ENCODE measurements at places on chromosomes 4 and X.

DNA sequence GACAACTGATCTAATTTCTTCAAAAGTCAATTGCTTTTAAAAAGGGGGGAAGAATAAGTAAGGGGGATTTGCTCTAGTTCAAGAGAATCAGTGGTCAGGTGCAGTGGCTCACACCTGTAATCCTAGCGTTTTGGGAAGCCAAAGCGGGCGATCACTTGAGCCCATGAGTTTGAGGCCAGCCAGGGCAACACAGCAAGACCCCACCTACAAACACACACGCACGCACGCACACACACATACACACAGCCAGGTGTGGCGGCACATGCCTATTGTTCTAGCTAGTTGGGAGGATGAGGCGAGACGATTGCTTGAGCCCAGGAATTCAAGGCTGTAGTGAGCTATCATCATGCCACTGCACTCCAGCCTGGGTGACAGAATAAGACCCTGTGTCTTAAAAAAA lies 9.6 kb downstream of the GRSF1 start:
- DNase-seq = no peak

- no peak for DNase-seq
Observed at GRCh38 chrX:16665089-16665488, 15.1 kb downstream of the S100G start.

DNA sequence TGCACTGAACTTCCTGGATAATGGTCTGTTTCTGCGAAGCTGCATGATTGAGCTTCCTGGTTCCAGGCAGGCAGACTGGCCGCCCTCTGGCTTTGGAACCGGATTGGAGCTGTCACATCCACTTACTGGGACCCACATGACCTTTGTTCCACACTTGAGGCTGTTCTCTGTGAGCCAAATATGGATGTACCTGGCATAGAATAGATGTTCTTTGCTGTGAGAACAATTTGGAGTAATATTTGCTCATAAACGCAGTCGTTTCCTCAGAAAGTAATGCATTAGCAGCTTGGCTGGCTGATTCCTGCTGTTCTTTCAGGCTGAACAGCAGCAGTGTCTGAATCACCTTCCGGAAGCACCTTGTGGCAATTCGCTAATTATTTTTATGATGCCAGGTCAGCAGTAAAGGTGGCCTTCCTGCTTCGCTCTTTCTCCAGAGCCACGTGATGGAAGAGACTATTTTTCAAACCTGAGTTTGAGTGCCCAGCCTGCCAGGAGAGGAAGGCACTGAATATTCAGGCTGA lies 78.1 kb upstream of the BOD1L1 start:
- DNase-seq = peak; percentile 30

- no peak for DNase-seq
Observed at GRCh38 chrX:39440799-39441284, 639.6 kb downstream of the MID1IP1 start.

DNA sequence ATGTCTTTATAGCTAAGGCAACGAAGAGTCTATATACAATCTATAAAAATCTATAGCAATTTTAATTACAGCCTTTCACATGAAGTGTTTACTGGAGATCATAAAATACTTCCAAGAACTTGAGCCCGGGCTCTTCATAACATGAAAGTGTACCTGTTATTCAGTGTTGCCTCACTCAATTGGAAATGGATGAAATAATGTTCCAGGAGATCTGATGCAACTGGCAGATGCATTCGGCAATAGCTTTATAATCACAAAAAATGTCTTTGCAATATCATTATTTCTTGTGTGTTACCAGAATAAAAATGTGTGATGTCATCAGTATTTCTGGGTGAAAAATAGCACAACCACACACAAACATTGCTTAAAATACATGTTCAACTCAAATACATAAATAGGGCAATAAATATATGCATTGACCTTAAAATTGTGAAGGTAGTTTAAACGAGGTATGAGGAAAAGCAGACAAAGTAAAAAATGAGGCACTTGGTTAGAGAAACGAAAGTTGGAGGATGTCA lies 1266.8 kb upstream of the PCDH7 start:
- DNase-seq = no peak

Measured in NCI-H1105 (cell line).